Fibroblast of lung (primary cell): ENCODE measurements at places on chromosomes 16 and 17. TPM values are rescaled to one million over a fixed set of nuclear protein-coding genes. Genes with fewer than 3 reads are reported as not detected.

- no peak for DNase-seq
Measured at GRCh38 chr17:54102246-54102645, 279.5 kb downstream of the KIF2B start.

DNA sequence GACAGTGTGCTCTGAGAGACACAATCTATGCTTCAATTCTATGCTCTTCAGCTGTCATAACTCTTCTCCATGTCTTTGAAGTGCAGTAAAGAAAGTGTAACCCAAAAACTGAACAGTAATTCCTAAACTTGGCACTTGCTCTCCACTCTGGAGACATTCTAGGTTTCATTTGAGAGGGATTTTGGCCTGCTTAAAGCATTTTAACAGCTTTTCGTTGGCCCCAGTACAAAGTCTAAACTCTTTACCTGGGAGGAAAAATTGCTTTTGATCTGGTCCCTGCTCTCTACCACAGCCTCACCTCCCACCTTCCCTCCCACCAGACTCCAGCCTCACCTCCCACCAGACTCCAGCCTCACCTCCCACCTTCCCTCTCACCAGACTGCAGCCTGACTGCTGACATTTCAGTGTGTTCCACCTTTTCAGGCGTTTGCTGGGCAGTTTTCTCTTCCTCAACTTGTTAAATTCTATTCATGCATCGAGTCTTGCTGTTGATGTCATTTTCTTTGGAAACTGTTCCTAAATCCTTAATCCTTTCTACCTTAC, 132.6 kb downstream of the RPTOR start:
- no peak for DNase-seq

DNA sequence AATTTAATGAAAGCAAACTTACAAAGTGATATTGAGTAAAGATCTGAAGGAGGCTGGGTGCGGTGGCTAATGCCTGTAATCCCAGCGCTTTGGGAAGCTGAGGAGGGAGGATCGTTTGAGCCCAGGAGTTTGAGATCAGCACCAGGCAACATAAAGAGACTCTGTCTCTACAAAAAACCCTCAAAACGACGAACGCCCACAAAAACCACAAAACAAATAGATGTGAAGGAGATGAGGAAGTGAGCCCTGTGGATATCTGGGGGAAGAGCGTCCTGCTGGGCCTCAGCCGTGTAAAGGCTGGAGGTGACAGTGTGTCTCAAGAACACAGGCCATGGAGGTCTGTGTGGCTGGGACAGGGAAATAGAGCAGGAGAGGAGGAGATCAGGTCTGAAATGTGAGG, 68.8 kb downstream of the ITFG1 start:
- DNase-seq = no peak

- DNase-seq = peak; percentile 81
Measured at GRCh38 chr17:30363715-30364202, 15.0 kb upstream of the CPD start.

DNA sequence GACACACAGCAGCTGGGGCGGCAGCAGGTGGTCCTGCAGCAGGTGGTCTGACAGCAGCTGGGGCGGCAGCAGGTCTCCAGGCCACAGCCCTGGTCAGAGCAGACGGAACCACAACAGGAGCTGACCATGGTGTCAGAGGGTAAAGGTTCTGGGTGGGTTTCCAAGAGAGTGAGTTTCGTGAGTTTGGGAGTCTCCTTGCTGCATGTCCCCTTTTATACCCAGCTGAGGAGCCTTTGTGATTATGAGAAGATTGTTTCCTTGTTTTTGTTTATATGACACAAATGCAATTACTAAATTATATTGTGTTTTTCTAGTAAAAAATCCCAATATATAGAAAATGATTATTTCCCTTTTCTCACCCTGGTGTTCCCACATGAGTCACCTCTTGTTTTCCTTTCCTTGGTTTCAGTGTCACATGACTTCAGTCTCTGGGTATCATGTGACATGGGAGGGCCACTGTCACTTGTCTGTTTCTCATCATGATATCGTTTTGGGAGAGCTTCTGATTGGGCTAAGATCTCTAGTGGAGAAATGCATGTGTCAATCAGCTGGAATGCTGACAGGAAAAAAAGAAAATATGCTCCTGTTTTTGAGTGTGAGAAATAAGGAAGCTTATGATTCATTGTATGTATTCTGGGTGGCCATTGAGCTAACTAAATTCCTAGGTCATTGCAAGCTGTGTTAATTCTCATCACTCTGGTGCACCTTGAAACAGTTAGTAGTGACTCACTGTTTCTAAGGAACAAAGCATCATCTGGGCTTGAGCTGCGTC, at the start of gene KRTAP4-6:
TSS of gene KRTAP4-6 (minus strand) at position 185 of the 772 bp plus-strand sequence. CDS start at position 128, 57 bp downstream.
- DNase-seq = peak; percentile 85

DNA sequence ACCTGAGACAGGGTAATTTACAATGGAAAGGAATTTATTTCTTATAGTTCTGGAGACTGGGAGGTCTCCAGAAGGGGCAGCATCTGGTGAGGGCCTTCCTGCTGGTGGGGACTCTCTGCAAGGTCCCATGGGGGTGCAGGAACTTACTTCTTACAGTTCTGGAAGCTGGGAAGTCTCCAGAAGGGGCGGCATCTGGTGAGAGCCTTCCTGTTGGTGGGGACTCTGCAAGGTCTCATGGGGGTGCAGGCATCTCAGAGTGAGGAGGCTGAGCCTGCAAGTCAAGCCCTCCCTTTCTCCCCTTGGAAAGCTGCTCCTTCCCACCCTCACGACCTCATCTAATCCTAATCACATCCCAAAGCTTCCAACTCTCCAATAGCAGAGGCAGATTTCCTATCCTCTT, 157.4 kb downstream of the FOXL1 start:
- DNase-seq = no peak

DNA sequence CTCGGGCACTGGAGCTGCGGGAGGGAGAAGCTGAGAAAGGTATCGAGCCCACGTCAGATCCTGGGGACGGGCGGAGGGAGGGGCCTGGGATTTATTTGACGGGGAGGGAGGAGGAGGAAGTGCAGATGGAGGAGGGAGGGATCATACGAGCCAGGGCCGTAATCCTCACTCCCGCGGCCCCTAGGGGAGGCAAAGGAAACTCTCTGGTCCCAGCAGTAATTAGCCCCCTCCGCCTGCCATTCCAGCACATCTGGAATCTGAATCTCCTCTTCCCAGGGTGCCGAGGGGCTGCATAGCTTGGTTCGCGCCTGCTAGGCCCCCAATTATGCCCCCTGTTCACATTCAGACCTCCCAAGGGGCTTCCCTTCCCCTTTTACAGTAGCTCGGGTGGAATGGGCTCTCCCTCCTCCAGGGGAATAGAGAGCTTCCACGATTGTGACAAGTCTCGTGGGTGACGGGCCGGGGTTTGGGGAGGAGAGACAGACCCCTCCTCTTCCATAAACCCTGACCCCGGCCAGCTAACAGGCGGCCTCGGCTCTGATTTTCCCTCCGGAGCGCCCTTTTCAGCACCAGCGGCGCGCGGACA, at the start of gene SEZ6L2:
TSS of gene SEZ6L2 (minus strand) at position 35 of the 586 bp plus-strand sequence. CDS start 531 bp downstream, outside the sequence.
- DNase-seq = peak; percentile 81

Gene SGCA
- 4.1 and 4.3 TPM in 2 replicates for total RNA-seq

Gene KRTAP9-2
- total RNA-seq = not detected in 2 replicates

DNA sequence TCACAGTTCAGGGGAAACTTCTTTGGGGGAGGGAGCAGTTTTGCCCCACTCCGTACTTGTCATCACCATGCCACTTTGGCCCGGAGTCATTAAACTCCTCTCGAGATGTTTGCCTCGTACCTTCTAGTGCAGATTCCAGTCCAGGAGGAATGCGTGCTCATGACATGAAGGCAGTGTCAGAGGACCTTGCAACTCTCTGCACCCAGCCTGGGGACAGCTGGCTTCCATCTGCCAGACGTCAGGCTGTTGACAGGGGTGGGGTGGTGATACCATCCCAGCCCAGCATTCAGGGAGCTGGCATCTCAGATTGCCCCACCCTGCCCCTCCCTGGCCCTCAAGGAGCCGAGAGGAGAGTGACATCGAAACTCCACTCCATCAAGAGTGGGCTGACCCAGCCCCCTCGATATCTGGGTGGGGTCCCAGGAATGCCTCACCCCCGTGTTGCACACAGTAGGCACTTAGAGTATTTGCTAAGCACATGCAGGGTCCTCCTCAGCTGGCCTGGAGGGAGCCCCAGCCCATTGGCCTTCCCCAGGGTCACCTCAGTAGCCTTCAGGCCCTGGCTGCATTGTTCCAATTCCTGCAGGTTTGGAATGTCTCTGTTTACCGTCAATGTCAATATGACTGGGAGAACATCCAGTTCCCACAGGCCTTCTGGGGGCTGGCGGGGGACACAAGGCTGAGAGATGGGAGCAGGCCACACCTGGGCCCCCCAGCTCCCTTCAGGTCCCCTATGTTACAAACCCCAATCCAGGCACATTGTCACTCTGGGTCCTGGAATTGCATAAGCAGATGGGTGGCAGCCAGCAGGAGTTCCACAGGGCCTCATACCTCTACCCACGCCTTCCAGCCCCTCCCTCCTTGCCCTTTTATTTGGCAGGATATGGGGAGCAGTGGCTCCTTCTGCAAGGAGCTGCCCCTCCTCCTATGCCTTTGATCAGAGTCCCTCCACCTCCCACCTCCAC, 21.3 kb upstream of the EMP2 start:
- no peak for DNase-seq

- no peak for DNase-seq
Measured at GRCh38 chr17:72928454-72929136, 163.9 kb downstream of the SLC39A11 start.

Gene TVP23B
- total RNA-seq = 67.5 and 79.9 TPM in 2 replicates
